Hematopoietic multipotent progenitor cell treated with erythropoietin and hydrocortisone succinate and interleukin-3 and kit ligand, for 4 days (in vitro differentiated cells): ENCODE measurements at places on chromosomes 2 and 18.

DNA sequence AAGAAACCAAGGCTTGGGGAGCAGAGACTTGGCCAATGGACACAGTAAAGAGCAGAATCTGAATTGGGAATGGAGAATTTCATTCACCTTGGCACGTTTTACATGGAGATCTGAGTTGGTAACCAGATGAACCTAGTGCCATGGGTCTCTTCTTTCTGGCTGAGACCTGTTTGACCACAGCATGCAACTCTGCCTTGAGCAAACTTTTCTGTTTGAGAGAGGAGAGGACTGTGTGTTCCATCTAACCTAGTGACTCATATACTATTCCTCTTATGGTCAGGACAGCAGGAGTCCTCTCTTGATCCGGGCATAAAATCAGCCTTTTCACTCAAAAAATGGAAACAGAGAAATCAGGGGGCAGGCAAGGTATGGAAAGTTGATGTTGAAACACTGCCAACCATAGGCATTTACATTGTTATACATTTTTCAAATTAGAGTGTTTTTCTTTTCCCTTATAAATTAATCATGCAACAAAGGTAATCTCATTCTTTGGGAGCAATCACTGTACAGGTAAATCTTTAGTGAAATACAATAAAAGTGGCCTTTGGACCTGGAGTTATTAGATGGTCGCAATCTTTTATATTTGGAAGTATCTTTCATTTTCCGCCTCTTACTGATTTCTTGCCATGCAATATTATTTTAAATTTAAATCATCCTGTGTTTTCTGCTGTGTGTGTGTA, 86.7 kb downstream of the NRP2 start:
- DNase-seq = no peak

GRCh38 chr2:71669058-71669456, 215.7 kb downstream of the DYSF start:
- DNase-seq = no peak

- no peak for DNase-seq
Observed at GRCh38 chr2:11588228-11589110, 54.6 kb downstream of the GREB1 start.

DNA sequence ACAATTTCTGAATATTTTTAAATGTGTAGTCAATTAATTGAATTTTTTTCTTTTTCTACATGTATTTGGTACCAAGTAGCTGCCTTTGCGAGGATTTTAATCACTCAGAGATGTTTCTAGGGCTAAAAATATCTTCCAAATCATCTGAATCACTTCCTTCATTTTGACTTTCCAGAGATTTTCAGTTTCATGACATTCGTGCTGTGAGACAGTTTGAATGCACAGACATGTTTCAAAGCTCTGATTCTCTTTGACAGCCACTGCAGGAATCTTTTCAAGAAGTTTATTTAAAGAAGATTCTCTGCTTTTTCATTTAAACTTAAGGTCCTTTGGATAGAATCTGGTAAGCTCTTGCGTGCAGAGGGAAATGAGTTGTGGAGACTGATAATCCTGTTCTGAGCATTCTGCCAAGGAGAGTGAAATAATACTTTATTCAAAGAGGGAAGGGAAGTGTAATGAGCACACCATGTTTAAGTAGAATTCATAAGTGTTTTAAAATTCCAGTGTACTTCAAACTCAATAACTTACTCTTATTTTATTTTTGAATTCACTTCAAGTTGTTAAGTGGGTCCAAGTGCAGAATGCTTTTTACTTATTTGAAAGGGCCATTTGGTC, 9.7 kb downstream of the CYBRD1 start:
- no peak for DNase-seq

GRCh38 chr2:138814123-138814898, 34.1 kb upstream of the NXPH2 start:
- DNase-seq = peak; percentile 87

DNA sequence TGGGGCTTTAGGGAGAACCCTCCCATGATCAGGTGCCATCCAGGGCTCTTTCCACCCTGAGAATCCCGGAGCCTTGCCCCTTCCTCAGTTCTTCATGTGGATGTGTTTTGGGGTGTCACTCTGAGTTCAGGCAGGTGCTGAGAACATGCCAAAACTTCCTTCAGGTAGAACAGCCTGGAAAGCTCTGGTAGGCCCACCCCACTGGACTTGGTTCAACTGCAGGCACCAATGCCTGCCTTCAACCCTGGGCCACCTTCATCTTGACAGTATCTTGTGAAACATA, 85.8 kb downstream of the EPAS1 start:
- no peak for DNase-seq

DNA sequence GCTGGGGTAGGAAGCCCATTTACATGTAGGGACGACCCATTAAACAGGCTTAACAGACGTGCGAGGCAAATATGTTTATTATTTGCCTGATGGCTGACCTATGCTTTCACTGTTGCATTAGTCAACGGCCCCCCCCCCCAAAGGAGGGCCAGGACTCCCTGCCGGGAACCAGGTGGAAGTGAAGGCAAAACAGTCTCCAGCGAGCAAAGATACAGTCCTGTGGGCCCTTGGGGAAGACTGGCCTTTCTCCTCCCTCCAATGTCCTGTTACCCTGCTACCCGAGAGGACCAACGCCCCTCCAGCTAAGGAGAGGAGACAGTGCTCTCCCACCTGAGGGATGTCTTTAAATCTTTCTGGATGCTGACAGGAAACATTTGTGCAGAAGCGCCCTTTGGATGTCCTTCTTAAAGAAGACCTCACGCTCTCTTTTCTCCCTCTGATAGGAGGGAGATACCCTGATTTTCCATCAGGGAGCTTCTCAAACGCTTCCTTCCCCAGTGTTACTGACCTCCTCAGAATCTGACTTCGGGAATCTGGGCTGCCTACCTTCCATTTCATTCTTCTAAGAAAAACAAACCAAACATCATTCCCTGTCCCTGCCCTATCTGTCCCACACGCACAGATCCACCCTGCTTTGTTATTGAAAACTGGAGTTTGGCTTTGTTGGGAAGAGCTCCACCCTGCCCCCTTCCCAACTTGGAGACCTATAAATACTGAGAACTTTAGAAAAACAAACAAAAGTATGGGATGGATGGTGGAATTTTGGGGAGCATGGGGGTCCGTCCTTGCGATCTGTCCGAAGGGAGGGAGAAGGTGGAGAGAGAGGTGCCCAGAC, 135.9 kb upstream of the SIX3 start:
- no peak for DNase-seq

DNA sequence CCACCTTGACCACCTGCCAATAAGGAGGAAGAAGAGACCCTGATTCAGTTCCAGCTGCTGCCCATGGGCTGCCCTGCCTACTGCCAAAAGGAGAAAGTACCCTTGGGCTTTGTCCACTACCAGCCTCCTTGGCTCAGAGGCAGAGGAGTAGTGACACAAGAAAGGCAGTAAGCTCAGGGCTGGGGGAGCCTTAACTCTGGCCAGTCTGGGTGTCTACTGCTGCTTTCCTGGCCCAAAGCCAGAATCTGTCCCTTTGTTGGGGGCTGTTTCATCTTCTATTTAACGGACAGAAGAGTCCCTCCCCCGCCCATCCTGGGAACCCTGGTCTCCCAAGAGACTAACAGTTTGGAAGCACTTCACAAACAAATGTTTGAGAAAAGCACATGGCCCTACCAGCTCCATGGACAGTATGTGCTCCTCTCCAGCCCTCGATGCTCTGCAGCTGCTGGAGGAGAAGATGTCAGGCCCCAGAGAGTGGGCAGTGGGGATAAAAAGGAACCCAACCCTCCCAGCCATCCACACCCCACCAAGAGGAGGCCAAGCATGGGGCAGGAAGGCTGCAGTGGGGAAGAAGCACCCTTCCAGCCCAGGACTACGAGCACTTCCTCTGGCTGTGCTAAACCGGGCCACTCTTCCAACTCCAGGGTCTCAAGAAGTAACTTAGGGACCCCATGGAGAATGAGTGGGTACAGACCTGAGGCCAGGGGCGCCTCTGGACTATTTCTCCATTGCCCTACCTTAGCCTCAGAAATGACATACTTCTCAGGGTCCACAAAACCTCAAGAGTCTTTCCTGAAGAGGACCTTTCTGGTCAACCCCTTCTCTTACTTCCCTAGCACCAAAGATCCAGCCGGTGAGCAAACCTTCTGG, 1.2 kb downstream of the ATG9A start:
- no peak for DNase-seq

DNA sequence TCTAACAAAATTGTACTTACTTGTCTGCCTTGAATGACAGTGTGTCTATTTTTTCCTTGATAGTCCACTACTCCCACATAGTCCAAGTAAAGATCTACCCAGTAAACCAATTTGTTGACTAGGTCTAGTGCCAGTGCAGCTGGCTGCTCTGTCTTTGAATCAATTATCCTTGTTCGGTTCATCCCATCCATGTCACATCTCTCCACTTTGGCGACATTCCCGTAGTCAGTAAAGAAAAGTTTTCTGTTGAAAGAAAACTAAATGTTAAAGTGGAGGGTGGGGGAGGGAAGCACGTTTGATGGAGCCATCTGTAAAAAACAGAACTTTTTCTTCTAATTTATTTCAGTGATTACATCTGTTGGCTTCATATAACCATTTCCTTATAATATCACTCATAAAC, 1068.8 kb downstream of the LRP1B start:
- no peak for DNase-seq

- DNase-seq = peak; percentile 37
Observed at GRCh38 chr2:104673225-104673624, 180.7 kb upstream of the POU3F3 start.

DNA sequence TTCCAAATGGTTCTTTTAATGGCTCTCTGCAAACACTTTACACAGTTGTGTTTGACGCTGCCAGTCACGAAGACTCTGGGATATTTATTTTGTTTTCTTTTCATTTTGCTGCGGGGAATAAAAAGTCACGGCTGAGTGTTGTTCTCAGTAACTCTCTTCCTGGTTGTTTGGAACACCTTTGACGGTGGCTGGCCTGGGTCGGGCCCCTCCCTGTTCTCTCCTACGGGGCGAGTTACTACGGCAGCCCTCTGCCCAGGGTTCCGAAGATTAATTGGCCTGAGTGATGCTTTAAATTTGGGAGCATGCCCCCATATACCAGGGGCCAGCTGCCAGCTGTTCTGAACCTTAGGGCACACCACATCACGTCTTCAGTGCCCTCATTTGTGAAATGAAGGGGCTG, 84.7 kb downstream of the GATA6 start:
- no peak for DNase-seq

DNA sequence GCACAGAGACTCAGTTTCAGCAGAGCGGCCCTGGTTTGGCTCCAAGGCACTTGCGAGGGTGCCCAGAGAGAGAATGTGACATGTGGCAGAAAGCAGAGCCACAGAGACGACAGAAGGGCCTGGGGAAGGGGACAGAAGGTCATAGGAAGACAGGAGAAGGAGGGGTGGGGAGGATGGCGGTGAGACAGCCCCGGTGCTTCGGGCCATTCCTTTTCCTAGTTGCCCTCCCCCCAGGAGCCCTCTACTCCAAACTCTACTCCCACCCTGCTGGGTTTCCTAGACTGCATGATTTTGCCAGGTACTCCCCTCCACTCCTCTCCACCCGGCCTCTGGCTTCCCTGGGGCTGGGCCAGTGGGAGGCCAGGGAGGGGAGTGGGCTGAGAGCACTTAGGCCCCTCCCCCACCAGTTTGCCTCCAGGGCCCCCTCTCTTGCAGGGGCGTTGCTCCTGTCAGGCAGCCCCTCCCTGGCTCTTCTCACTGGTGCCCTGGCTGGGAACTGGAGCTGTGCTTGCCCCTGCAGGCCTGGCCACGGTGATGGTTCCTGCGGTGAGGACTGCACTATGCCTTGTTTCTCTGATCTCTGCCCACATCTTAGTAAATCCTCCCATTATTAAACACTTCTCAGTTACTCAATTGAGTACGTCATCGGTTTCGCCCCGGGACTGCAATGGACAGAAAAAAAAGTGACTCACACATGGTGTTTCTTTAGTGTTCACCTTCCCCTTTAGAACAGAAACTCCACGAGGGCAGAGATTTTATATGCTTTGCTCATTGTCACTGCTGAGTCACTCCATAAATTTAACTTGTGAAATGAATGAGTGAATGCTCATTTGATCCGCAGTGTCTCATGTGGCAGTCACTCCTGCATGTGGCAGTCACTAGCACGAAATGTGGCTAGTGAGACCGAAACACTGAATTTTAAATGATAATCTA, 58.7 kb upstream of the SP3 start:
- DNase-seq = no peak

DNA sequence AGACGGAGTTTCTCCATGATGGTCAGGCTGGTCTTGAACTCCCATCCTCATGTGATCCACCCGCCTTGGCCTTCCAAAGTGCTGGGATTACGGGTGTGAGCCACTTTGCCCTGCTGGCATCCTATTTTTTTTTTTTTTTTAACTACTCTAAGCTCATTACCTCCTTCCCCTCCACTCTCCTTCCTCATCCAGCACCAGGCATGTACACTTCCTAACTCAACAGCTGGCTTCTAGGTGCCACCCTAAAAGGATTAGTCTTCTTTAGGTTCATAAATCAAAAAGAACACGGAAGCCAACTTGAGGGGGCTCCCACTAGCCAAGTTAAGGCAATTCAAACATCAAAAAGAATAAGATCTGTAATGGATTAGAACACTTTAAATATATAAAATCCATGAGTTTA, 70.6 kb upstream of the TEX51 start:
- DNase-seq = no peak

DNA sequence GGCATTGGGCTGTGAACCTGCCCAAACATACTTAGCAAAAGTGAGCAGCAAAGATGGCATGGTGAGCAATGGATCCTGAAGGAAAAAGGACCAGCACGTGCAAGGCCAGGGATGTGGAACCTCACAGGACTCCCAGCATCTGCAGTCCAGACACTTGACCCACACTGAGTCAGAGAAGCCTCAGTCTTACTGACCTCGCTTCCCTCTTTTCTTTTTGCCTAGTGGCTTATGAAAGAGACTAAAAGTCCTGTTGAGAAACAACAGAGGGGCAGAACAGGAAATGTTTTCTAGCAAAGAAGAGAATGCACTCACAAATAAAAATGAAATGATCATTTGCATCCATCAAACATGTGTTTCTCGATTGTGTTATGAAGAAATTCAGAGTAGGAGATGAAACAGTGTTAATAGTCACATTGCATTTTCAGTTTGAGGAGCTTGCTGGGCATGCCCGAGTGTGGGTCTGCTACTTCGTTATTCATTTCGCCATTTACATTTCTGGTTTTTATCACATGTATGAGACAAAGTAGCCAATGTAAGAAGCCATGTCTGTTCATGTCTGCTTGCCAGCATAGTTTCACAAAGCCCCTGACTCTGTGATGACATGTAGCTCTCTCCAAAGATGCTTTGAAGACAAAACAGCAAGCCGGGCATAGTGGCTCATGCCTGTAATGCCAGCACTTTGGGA, 118.4 kb downstream of the INO80D start:
- peak; percentile 21 for DNase-seq

- peak; percentile 39 for DNase-seq
Observed at GRCh38 chr2:181685150-181685688, 4.9 kb upstream of the NEUROD1 start.

- DNase-seq = no peak
Observed at GRCh38 chr2:66134138-66134701, 300.7 kb upstream of the MEIS1 start.

- DNase-seq = no peak
Observed at GRCh38 chr2:233130024-233130423, 69.9 kb downstream of the INPP5D start.

DNA sequence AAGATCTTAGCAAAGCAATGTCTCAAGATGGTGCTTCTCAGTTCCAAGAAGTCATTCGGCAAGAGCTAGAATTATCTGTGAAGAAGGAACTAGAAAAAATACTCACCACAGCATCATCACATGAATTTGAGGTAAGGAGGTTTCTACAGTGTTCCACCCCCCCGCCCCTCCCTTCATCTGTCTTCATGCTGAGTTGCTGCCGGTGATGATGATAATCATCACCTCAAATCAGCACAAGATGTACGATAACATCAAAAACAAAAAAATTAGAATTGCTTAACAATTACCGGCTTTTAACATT, 14.6 kb downstream of the UGP2 start:
- DNase-seq = peak; percentile 92
